ENCODE measurements at places on chromosomes 3 and 15. TPM values are rescaled to one million over a fixed set of nuclear protein-coding genes. Genes with fewer than 3 reads are reported as not detected.

The LSMEM2 gene
- total RNA-seq: not detected

The WDR82 gene
- 56.0 TPM for total RNA-seq

The CKMT1A gene
- 0.16 TPM for total RNA-seq

The ATG3 gene
- total RNA-seq: 69.5 TPM

The CLDN1 gene
- 0.17 TPM for total RNA-seq

The LOXL1 gene
- total RNA-seq: 201 TPM

The IMPDH2 gene
- 394 TPM for total RNA-seq

The RLBP1 gene
- not detected for total RNA-seq

The GRAMD1C gene
- 6.8 TPM for total RNA-seq

The SAMMSON gene
- total RNA-seq: not detected

The CFAP161 gene
- total RNA-seq: 0.16 TPM

The SPESP1 gene
- total RNA-seq: 14.3 TPM

The SIAH2 gene
- total RNA-seq: 10.6 TPM

The KCNAB1 gene
- under 0.01 TPM for total RNA-seq

The CHAC1 gene
- total RNA-seq: 4.4 TPM

The SH3GL3 gene
- 0.16 TPM for total RNA-seq

The NR2E3 gene
- 0.09 TPM for total RNA-seq

The PP2D1 gene
- total RNA-seq: not detected

The CAMK1 gene
- 38.5 TPM for total RNA-seq

The LYZL4 gene
- total RNA-seq: not detected

The CERS3 gene
- total RNA-seq: not detected

The GASK1A gene
- 0.26 TPM for total RNA-seq

The SLC2A2 gene
- not detected for total RNA-seq

The FGD5 gene
- total RNA-seq: 0.16 TPM

The GCSAM gene
- total RNA-seq: not detected

The ADAMTS7 gene
- total RNA-seq: 4.1 TPM

All from bronchial smooth muscle cell (primary cell).